ENCODE measurements at places on chromosomes 16 and 17.

DNA sequence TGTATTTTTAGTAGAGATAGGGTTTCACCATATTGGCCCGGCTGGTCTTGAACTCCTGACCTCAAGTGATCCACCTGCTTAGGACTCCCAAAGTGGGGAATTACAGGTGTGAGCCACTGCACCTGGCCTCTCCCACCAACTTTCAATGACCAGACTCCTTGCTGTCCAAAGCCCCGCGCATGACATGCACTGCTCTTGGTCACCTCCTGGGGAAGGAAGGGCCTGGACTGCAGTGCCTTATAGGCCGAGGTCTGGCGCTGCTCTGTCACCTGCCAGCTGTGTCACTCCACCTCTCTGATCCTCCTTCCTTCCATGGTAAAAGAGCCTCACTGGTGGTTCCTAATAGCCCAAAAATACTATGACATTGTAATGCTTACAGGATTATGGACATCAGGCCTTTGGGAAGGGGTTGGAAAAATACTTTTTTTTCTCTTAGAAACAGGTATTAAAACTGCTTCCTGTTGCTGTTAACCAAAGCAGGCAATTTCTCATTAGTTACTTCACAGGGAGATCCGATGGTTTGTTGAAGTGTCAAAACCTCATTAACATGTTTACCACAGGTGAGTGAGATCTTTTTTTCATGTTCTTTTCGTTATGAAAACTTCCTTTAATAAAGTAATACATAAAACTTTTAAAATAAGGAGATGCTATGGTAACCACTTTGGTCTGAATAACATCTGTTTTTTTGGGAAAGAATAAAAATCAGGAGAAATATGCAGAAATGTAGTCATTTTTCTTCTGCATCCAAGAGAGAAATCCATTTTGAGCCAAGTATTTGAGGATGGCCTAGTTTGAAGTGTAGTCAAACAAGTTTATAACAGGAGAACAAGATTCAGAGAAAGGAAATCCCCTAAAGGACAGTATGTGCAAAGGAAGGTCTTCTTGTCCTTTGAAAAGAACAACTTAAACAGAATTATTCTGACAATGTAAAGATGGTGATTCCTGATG, 35.5 kb downstream of the GRB7 start:
- DNase-seq: no peak

GRCh38 chr17:27339836-27340550, 46.1 kb downstream of the WSB1 start:
- no peak for DNase-seq

DNA sequence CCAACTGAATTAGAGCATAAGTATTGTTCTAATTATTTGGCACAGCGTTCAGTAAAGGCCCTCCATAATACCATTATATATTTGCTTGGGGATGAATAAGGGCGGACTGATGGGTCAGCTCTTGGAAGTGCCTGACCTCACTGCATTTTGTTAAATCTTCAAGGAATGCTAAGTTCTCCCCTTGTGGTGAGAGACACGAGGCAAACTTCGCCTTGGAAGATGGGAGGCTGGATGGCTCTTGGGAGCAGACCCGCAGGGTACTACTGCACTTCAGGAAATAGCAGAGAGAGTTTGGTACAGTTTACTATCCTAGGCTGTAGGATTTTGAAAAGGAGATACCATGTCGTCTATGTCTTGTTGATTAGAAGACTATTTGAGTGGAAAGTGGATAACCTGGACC, 87.0 kb upstream of the RPRML start:
- no peak for DNase-seq

DNA sequence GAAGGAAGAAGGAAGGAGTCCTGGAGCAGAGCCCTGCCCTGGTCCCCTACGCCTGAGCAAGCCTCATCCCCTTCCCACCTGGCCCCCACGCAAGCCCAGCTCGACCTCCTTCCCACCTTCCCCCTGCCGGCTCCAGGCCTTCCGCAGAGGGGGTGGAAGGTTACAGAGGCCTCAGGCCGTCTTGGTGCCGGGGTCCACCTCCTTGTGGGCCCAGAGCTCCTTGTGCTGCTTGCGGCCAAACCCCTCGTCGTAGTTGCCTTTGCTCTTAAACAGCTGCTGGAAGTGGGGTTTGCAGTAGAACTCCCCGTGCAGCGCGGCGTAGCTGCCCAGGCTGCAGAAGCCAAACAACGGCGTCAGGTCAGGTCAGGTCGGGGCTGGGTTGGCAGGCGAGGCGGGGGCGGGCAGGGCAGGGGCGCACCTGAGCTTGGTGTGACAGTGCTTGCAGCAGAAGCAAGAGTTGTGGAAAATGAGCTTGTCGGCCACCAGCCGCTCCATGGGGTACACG, 1.5 kb downstream of the LIMD2 start:
- DNase-seq: no peak

DNA sequence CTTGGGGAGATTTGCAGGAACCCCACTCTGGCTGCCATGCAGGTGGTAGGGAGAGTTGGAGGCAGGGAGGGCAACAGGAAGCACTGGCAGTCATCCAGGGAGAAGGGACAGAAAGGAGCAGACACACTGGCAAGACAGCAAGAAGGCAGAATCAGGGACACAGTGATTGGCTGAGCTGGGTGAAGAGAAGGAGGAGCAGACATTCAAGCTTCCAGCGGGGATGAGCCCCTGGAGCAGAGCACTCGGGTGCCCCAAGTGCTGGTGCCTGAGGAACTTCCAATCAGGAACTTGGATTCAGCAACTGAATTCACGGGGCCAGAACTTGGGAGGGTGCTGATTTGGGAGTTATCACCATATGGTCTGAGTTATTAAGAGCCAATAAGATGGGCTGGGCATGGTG, 6.3 kb upstream of the ITGA3 start:
- no peak for DNase-seq

DNA sequence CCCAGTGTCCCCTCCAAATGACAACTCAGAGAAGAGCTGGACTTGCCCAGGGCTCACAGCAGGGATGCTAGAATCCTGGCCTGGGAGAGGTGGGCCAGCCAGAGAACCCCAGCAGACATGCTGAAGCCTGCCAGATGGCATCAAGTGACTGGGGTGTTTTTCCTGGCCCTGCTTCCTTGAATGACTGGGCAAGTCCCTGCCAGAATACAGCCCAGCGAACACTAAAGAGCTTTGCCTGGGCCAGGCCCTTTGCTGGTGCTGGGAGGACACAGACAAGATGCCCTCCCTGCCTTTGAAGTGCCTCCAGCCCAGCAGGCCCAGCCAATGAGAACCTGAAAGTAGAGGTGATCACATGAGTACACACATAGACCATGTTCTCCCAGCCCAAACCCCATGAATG, 11.5 kb downstream of the ZNF319 start:
- DNase-seq: no peak

DNA sequence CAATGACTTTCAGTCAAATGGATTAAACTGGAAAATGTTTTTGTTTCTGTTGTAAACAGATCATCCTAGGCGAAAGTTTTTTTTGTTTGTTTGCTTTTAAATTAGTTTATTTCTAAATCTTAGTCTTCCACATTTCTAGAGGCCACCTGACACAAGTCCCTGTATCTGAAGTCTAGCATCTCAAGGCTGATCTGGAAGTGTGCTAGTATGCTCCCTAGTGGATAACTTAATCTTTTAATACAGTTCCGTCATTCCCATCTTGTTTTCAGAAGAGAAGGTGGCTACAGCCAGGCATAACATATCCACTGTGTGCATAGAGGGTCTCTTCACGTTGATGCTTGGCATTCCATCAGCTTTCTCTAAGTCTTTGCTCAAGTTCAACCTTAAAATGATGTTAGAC, 7.6 kb downstream of the IFT20 start:
- no peak for DNase-seq
